ENCODE measurements at places on chromosomes 1 and 21.

DNA sequence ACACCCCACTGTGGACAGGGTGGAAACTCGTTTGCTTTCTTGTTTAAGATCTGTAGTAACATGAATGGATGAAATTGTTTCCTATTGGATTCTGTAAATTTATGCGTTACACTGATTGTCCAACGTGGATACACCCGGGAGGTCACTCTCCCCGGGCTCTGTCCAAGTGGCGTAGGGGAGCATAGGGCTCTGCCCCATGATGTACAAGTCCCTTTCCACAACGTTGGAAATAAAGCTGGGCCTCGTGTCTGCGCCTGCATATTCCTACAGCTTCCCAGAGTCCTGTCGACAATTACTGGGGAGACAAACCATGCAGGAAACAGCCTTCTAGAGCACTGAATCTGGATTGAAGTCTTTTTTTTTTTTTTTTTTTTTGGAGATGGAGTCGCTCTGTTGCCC lies 1.4 kb downstream of the RCC1 start:
- DNase-seq, result no peak

DNA sequence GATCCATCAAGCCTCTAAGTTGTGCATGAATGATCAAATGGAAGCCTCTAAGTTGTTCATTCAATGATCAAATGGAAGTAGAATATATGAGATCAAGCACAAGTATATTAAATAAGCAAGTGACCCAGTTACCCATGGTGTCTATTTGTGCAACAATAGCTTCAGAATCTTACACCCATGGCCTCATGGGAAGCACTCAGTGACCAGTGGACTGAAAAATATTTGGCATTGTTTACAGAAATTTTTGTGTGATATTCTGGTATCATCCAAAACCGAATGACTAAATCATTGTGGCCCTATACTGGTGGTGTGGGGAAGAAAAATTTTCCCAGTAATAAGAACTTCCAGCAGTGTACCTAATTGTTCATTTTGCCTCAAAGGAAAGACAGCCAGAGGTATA lies 46.6 kb downstream of the DUSP10 start:
- no peak for DNase-seq

DNA sequence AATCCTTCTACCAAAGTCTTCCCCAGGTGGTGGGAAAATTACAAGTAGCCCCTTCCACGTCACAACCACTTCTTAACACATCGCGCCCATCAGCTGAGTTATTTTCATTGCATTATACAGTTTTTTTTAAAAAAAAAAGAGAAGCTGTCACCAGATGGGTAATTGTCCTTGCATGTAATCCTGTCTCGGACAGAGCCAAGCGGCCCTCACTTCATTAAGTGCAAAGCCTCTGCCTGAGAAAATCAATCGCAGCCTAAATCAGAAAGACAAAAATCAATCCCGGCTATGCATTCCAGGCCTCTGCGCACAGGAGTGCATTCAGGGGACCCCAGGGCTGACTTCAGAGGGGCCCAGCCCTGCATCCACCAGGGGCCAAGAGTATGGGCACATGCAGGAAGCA lies 538.9 kb downstream of the NPHP4 start:
- DNase-seq, result no peak

DNA sequence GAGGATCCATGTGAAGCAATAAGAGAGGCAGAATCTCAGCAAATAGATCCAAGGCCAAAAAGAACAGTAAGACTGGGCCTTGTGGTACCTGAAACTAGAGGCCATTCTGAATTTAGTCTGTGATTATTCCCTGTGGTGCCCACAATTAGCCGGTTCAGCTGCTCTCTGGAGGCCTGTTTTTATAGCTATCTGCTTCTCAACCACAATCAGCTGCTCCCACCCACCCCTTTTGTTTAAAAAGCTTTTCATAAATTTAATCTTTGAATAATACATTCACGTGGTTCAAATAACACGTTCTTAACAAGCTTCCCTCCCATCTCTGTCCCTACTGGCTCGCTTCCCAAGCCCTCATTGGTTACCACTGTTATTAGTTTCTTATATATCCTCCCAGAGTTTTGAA lies 18.0 kb downstream of the UBE2T start:
- peak; percentile 80 for DNase-seq

GRCh38 chr1:182281541-182281940 lies 110.0 kb downstream of the GLUL start:
- DNase-seq, result no peak

DNA sequence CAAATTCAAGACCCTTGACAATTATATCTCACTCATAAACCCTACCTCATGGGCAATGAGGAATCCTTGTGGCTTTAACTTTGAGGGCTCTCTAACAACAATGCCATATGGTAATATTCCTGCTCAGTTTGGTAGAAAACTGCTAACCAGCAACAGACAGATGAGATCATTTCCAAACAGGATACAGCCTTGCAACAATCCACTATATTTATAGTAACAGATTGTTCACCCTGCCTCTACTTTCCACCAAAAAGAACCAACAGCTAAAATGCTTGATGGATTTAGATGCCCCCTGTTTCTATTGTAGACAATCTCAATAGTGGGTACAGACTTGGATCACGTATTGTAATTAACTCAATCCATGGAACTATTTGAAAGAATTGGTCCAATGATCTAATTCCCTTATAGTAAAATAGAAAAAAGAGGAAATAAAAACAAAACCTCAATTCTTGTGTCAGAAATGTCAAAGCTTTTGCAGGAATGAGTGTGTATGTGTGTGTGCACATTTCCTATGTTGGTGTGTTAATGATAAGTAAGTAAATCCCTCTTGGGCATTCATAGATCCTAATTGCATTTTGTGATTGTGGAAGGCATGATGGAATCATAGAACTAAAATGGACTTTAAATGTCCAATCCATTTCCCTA lies 100.0 kb upstream of the EDEM3 start:
- no peak for DNase-seq

DNA sequence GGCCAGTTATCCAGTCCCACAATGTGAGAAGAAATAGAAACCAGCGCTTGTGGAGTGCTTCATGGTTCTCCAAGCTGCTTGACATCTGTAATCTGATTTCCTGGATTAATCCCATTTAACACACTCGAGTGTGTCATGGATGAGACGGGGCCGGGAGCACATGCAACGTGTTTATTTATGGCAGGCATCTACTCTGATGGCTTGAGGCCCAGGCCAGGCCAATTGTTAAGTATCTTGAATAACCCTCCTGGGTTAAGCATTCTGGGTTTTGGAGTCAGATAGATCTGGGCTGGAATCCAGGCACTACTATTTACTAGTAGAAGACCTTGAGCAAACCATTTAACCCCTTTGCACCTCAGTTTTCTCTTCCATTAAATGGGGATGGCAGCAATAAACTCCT lies 37.5 kb upstream of the LAPTM5 start:
- DNase-seq, result no peak

GRCh38 chr1:51097171-51097570 lies 4.9 kb upstream of the C1orf185 start:
- DNase-seq, result no peak

- DNase-seq, result no peak
Measured at GRCh38 chr1:86829321-86829720, 84.6 kb downstream of the SELENOF start.

- no peak for DNase-seq
Measured at GRCh38 chr1:178540646-178541045, 27.7 kb downstream of the TEX35 start.

GRCh38 chr21:26437326-26438009 lies 135.6 kb downstream of the CYYR1 start:
- DNase-seq, result no peak

DNA sequence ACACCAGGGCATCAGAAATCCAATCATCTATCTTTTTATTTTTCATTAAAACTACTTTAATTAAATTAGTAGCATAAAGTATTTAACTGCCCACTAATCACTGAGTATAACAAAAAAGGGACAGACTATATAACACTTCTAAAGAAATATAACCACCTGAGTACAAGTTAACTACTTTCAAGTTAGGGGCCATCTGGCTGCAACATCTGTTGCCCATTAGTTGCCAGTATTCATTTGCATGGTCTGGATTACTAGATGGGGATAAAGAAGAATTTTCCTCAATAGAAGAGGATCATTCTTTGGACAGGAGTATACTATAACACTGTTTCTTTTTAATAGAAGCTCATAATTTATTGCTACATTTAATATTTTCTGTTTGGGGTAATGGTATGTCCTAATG lies 446.4 kb downstream of the AMY1C start:
- DNase-seq, result no peak

DNA sequence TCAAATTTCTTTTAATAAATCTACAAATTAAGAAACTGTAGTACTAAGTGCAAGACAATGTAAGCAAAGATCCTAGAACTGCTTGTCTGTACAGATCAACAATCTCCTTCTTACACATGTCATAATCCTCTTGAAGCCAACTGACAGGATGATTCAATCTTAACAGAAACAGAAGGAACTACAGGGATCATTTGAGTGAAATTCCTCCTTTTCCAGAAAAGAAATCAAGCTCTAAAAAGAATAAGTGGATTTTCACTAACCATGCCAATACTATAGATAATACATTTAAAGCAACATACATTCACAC lies 53.2 kb downstream of the RAB3GAP2 start:
- DNase-seq, result no peak

- no peak for DNase-seq
Measured at GRCh38 chr1:163672976-163673758, 351.4 kb downstream of the NUF2 start.

DNA sequence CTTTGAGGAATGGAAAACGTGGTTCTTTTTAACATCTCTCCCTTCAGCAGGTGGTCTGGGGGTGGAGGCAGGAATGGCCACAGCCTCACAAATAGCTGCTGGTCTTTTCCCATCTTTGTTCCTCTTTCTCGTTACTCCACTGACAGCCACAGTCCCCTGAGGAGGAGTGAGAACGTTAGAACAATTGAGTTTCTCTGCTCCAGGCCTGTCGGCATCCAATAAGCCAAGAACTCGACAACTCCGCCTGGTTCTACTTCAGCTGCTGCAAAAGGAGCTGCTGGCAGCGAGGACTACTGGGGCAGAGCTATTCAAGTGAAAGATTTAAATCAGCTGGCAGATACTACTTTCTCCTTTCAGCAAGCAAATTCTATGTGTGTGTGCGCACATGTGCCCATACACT lies 169.5 kb upstream of the GALNT2 start:
- DNase-seq, result no peak

DNA sequence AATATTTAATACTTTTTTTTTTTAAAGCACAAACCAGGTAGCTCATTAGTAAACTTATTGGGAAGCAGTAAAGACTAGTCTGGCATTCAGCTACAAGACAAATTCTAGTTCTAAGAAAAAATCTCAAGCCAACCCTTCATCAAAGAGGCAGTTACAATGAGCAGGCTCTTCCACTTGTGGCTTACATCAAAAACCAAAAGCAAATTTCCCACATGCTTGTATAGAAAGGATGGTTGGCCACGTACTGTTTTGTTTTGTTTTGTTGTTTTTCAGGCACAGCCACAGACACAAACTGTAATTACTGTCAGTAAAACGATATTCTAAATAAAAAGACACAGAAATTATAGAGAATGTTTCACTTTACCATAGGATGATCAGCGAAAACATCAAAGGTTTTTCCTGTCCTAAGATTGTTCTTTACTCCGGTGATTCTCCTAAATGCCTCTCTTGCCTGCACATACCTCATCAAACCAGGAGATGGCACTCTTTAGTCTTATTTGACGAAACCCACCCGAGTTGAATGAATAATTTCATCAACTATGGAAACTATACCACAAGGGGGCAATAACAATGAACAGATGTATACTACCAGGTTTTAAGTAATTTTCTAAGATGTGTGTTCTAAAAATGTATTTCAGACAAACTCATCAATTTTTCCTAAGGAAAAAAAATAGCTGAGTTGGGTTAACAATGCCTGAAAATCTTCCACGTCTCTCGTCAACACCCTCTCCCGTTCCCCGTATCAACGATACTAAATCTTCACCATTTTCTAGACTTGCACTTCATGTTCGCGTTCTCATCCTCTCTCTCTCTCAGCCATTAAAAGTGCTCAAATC lies 26.9 kb downstream of the RPL5 start:
- peak; percentile 84 for DNase-seq

DNA sequence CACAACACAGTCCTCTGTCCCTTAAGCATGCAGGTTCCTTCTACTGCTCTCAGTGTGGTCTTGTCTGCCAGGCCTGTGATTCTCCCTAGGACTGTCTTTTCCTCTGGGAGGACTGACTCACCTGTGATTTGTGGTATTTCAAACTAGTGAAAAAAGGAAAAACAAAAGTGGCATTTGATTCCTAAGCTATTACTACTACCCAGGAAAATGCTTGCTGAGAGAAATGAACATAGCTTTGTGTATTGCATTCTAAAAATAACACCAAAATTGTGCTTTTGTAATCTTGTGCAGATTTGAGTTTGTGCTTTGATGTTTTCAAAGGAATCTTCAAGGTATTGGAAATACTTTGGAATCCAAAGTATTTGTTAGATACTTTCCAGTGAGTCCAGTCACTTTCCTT lies 57.0 kb downstream of the GPR161 start:
- no peak for DNase-seq

GRCh38 chr1:206685769-206686477 lies 1.2 kb downstream of the MAPKAPK2 start:
- no peak for DNase-seq

- no peak for DNase-seq
Measured at GRCh38 chr1:62977366-62977765, 193.4 kb downstream of the ATG4C start.

DNA sequence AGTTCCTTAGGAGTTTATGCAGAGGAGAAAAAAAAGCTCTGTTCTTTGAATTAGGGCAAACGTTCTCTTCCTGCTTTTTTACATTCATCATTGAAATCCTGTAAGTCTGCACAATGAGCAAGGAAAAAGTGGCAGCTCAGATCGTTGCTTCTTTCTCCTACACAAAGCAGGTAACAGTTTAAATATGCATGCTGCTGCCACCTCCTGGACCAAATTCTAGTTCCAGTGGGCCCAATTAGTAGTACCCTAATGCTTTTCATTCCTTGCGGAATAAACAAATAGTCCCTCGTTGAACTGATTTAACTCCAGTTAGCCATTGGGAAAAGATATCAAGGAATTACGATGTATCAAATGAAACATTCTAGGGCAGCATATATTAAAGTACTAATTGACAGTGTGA lies 20.1 kb downstream of the YTHDF2 start:
- DNase-seq, result no peak

DNA sequence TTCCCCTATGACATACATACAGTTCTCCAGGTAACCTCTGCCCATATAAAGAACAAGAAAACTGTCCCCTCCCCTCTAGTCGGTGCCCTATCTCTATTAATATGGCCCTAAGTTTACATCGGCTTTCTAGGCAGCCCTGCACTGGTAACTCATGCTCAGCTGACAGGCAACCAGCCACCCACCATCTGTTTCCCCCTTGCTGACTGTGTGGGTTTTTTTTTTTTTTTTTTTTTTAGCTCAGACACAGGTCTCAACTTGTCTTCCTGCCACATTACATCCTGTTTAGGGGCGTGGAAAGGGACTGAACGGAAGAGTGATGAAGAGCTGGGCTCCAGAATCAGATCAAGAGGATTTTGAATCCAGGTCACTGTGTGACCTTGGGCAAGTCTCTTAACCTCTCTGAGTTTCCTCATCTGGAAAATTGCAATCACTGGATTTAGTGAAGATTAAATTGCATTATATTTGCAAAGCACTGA lies 14.0 kb downstream of the LAPTM5 start:
- DNase-seq, result peak; percentile 53

GRCh38 chr1:195766709-195767108 lies 841.5 kb downstream of the KCNT2 start:
- DNase-seq, result no peak
